Right ventricle myocardium inferior (tissue), 1 donor: ENCODE measurements at places on chromosomes 3 and 15. TPM values are rescaled to one million over a fixed set of nuclear protein-coding genes. Genes with fewer than 3 reads are reported as not detected.

The CFAP44 gene
- total RNA-seq: 2.2 TPM

The SUMF1 gene
- total RNA-seq: 8.4 TPM

The ZPLD1 gene
- not detected for total RNA-seq

The CAMP gene
- 1.5 TPM for total RNA-seq

The PLA2G4B gene
- 5.8 TPM for total RNA-seq

The STAC gene
- total RNA-seq: 0.35 TPM

The B4GALT4 gene
- 12.0 TPM for total RNA-seq

The LRRC34 gene
- 1.6 TPM for total RNA-seq

The RYR3 gene
- not detected for total RNA-seq

The BUB1B gene
- 2.4 TPM for total RNA-seq

The BCL2A1 gene
- total RNA-seq: 0.92 TPM

The GUCA1C gene
- total RNA-seq: not detected

The RNU5B-1 gene
- total RNA-seq: 25.8 TPM

The TMEM207 gene
- not detected for total RNA-seq

The MESP1 gene
- 7.4 TPM for total RNA-seq

The IQCF5 gene
- not detected for total RNA-seq

The TUSC7 gene
- not detected for total RNA-seq

The DPH6 gene
- total RNA-seq: 14.1 TPM

The AQP9 gene
- total RNA-seq: 1.5 TPM
